ENCODE measurements at places on chromosomes 1 and 21.

GRCh38 chr1:90964444-90965035 lies 57.3 kb downstream of the ZNF644 start:
- peak; percentile 16 for DNase-seq

DNA sequence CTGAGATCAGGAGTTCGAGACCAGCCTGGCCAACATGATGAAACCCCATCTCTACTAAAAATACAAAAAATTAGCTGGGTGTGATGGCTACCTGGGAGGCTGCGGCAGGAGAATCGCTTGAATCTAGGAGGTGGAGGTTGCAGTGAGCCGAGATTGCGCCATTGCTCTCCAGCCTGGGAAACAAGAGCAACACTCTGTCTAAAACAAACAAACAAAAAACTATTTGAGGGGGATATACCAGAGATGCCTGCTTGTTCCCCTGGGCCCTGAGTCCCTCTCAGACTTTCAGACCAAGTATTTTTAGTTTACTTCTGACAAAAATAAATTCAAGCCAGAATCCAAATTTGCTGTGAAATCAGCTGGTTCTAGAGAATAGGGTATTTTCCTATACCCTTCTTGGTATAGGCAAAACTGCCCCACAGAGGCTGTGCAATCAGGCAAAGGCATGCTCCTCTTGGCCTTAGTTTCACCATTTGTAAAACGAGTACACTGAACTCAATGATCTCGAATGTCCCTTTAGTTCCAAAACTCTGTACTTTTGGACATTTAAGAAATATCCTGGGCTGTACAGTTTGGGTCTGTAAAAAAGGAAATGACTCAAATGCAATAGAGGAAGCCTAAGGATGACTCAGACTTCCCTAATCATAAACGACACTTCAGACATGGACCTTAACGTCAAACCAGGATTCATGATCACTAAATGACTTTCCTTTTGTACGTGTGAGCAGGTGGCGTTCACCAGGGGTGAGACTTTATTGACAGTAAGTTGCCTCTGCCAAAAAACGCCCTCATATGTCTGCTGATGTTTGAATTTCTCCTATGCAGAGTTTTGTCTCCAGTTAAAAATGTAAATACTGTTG lies 16.1 kb downstream of the ENSA start:
- peak; percentile 90 for DNase-seq

GRCh38 chr1:31666263-31666963 lies 21.7 kb upstream of the PEF1 start:
- DNase-seq = peak; percentile 4

- no peak for DNase-seq
These were observed 20.8 kb upstream of the EPB41 start for GRCh38 chr1:28893403-28894102.

DNA sequence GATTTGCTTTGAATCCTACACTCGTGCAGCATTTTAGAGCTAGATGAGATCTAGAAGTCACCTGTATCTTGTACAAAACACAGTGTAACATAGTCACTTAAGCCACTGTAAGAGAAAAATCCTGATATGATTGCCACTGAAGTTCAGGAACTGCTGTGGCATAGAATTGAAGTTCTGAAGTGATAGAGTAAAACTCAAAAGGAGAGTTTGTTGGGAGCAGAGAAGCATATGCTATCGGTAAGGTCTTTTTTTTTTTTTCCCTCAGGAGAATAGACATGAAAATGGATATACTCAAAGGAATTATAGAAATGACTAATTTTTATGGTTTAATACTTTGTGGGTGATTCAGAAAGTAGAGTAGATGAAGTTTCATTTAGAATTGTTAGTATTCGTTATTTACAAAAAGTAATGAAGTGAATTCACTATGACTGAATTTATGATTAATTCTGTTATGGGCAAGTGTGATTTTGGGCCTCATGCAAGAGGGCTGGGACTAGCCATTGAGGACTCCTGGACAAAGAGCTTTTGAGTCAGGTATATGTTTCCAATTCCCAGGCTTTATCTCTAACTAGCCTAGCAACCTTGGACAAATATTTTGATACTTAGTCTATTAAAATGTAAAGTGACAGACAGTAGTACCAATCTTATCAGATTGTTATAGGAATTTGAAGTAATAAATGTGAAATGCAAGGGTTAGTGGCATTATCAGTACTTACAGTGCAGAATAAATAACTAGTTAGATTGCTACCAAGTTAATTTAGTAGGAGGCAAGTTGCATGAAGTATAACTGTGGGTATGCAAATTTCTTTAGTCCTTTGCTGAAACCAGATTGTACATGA lies 3.1 kb downstream of the KCTD3 start:
- DNase-seq = no peak

- DNase-seq = no peak
These were observed 207.1 kb downstream of the NUF2 start for GRCh38 chr1:163528710-163529348.

GRCh38 chr1:38848071-38848470 lies 11.5 kb downstream of the RRAGC start:
- no peak for DNase-seq

DNA sequence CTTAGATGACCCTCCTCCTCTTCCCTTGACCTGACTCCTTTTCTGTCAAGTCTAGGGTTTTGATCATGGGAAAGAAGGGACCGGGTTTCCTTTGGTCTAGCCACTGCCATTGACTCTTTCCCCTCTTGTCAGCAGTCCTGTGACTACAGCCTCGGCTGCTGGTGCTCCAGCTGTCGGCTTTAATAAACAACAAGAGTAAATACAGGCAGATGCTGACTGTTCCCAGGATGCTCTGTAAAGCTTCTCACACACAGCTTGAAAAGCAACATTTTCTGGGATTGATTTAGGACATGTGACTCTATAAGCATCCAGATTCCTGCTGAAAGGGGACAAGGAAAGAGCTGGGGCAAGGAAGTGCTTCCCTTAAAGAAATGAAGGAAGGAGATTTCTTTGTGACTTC lies 53.5 kb upstream of the CTTNBP2NL start:
- no peak for DNase-seq

GRCh38 chr1:5933050-5933449 lies 59.2 kb downstream of the NPHP4 start:
- DNase-seq = no peak

DNA sequence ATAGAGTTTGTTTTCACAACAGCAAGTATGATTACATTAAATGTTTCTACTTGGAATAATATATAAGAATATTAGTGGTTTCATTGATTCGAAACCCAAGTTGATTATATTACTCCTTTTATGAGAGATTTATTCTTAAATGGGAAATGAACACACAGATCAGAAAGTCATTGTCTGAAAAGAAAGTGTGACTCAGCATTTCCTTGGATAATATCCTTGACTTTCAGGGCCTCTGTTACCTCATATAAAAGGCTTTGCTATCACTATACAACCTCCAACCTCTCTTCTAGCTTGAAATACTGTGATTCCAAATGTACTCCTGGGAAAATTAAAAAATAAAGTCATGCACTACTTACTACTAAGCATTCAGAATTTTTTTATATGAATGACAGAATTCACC lies 295.3 kb upstream of the LYPLAL1 start:
- no peak for DNase-seq

DNA sequence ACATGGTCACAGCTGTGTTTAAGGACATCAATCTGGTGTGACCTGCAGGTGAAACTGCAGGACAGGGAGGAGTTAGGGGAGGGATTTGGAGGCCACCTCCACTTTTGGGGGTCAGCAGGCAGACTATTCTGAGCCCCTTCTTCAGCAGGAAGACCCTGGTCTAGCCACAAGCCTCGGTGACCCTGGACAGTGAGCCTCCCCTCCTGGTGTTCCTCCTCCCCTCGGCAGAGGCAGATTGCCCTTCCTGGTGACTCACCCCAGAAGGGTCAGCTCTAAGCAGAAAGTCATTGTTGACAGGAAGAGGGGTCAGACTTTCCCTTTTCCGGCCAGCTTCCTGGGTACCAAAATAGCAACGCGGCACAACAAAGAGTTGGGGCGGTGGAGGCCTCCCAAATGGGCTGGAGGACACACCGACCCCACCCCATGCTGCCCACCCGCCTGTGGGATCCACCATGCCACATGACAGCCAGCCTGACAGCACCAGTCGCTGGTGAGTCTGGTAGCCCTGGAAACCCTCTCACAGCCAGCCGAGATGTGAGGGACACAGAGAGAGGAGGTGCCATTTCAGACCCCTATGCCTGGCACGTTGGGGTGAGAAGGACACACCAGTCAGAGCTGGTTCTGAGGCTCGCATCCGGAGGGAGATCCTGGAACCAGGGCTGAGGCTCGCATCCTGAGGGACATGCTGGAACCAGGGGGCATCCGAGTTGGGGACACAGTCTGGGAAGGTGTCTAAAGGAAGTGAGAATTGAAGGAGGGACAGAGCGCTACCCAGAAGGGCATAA lies 14.7 kb upstream of the CSF1 start:
- peak; percentile 62 for DNase-seq

DNA sequence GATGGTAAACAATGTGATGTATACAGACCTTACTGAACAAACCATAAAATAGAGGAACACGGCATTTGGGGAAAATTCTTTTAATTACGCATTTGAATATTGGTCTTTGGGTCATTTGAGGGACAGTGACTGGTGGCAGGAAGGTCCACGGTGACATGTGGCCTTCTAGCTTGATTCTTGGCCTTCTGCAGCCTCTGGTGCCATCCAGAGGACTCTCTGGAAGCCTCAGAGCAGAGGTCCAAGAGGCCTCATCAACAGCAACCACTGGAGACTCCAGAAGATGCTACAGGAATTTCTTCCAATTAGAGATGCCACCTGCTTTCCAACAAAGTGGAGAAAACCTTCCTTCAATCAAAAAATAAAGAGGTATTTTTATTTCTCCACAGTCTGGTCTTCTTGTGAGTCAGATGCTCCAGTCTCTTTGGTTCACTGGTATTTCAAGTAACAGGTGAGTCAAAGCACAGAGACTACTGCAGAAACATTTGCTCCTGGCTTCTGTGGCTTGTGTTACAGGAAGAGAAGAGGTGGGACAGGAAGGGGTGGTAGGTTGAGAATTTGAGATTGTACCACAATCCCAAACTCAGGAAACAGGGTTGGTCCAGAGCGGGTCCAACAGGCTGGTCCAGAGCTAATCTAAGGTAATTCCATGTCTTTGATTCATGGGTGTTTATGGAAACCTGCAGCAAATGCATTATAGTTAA lies 2.7 kb upstream of the F5 start:
- no peak for DNase-seq

DNA sequence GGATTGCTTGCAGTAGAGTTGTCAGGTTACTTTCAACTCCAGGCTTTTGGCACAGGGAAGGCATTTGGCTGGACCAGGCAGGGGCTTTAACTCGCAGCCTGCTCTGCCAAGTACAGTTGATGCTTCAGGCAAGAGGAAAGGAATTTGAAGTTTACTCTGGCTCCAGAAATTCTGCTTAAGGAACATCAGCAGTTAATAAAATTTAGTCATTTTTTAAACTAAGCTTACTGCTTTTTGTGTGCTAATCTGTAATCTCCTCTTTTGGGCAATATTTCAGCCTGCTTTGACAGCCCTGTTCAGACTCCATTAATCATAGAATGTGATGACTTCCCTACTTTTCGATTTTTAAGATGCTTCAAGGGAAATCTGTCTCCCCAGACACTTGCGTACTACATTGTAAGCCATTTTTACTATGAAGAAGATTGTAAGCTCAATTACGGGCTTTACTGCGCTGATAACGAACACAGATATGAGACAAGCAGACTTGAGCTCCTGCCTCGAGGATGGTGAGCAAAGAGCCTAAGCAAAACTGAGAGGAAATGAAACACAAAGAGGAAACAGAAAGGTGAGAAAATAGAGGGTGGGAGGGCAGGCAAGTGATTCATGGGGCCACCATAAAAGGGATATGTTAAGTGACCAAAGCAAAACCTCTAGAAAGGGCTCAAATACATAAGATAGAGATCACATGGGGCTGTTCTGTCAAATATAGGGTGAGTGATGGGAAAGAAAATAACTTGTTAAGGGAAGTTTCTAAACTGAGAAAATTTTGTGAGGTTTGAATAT lies 76.6 kb upstream of the VAV3 start:
- no peak for DNase-seq

DNA sequence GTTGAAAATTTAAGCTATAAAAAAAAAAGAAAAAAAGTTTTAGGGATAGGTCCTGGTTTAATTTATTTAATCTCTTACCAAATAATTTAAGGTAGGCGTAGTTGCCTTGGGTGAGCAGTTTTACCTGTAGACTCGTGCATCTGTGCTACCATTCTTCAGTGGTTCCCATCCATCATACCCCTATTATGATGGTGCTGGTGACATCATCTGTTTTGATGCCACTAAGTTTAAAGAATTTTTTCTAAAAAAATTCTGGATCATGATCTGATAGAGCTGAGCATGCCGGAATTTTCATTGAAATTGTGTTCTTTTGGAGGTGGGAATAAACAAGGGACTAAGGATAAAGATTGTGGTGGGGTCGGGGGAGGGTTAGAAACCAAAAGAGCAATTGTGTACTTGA lies 15.7 kb downstream of the LAMC1 start:
- DNase-seq = no peak

DNA sequence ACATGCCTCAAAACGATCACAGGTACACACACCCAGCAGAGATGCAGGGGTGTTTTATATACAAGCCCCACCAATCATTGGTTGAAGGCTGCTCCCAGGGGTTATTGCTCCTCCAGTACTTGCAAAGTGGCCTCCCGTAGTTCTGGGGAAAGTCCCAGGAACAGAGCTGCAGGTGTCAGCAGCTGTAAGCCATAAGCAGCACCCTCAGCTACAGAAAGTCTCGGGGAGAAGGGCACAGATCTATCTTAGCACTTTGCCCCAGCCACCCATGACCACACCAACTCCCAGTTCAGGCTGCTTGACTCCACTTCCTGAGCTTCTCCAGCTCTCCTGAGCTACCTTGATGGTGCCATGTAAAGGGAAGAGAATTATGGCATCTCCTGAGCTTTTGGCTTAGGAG lies 222.7 kb upstream of the GJB5 start:
- DNase-seq = no peak

DNA sequence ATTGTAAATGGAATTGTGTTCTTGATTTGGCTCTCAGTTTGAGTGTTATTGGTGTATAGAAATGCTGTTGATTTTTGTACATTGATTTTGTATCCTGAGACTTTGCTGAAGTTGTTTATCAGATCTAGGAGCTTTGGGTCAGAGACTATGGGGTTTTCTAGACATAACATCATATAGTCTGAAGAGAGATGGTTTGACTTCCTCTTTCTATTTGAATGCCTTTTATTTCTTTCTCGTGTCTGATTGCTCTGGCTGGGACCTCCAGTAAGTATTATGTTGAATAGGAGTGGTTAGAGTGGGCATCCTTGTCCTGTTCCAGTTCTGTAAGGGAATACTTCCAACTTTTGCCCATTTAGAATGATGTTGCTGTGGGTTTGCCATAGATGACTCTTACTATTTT lies 39.1 kb upstream of the ANGPTL1 start:
- DNase-seq = no peak

Data from SW 1271 (cell line).